Epithelial cell of umbilical artery (primary cell): ENCODE measurements at places on chromosomes 6 and 20. TPM values are rescaled to one million over a fixed set of nuclear protein-coding genes. Genes with fewer than 3 reads are reported as not detected.

UBD gene
- 0.32 and 1.2 TPM in 2 replicates for total RNA-seq

TMEM170B gene
- total RNA-seq = 3.6 and 6.1 TPM in 2 replicates

NSFL1C gene
- 27.9 and 36.8 TPM in 2 replicates for total RNA-seq

TCF15 gene
- total RNA-seq = 0.32 and 2.0 TPM in 2 replicates

DEFB132 gene
- total RNA-seq = not detected in 2 replicates

CDKN1A gene
- 137 and 142 TPM in 2 replicates for total RNA-seq

CST5 gene
- total RNA-seq = not detected in 2 replicates

SLC22A7 gene
- not detected in 2 replicates for total RNA-seq

DCDC2 gene
- under 0.01 and 0.15 TPM in 2 replicates for total RNA-seq

TPBG gene
- 6.5 and 7.0 TPM in 2 replicates for total RNA-seq

UNC93A gene
- not detected in 2 replicates for total RNA-seq

ADGRF5 gene
- 2.9 and 7.6 TPM in 2 replicates for total RNA-seq

TRIM10 gene
- not detected in 2 replicates for total RNA-seq

F13A1 gene
- total RNA-seq = not detected in 2 replicates

SPATA25 gene
- 0.61 and 0.97 TPM in 2 replicates for total RNA-seq

TSBP1 gene
- total RNA-seq = not detected in 2 replicates

OXT gene
- not detected in 2 replicates for total RNA-seq

C20orf144 gene
- 0.32 TPM in 1 of 2 replicates, not detected in the other for total RNA-seq

TGIF2 gene
- 21.4 and 22.5 TPM in 2 replicates for total RNA-seq

UNC5CL gene
- under 0.01 TPM in 1 of 2 replicates, not detected in the other for total RNA-seq

MOG gene
- not detected in 2 replicates for total RNA-seq

E2F1 gene
- 11.4 and 12.0 TPM in 2 replicates for total RNA-seq

NUP153 gene
- 24.0 and 28.1 TPM in 2 replicates for total RNA-seq

PLN gene
- under 0.01 TPM in 1 of 2 replicates, not detected in the other for total RNA-seq

PDE7B gene
- 13.6 and 18.8 TPM in 2 replicates for total RNA-seq

UST gene
- total RNA-seq = 0.65 and 0.76 TPM in 2 replicates

SLC35B2 gene
- total RNA-seq = 47.3 and 59.8 TPM in 2 replicates

IP6K3 gene
- not detected in 2 replicates for total RNA-seq

OR2H2 gene
- total RNA-seq = not detected in 2 replicates

HAO1 gene
- not detected in 2 replicates for total RNA-seq

DPPA5 gene
- not detected in 2 replicates for total RNA-seq

EHMT2 gene
- total RNA-seq = 36.4 and 43.8 TPM in 2 replicates

TBX18 gene
- 13.0 and 31.5 TPM in 2 replicates for total RNA-seq

IMPG1 gene
- total RNA-seq = under 0.01 TPM in 1 of 2 replicates, not detected in the other

AIF1 gene
- total RNA-seq = not detected in 2 replicates

SAMD10 gene
- 2.6 TPM in 2 replicates for total RNA-seq
